ENCODE measurements at places on chromosomes 12 and 14.

- DNase-seq, result peak; percentile 28
These were observed 3.8 kb upstream of the KRT85 start for GRCh38 chr12:52370926-52371608.

DNA sequence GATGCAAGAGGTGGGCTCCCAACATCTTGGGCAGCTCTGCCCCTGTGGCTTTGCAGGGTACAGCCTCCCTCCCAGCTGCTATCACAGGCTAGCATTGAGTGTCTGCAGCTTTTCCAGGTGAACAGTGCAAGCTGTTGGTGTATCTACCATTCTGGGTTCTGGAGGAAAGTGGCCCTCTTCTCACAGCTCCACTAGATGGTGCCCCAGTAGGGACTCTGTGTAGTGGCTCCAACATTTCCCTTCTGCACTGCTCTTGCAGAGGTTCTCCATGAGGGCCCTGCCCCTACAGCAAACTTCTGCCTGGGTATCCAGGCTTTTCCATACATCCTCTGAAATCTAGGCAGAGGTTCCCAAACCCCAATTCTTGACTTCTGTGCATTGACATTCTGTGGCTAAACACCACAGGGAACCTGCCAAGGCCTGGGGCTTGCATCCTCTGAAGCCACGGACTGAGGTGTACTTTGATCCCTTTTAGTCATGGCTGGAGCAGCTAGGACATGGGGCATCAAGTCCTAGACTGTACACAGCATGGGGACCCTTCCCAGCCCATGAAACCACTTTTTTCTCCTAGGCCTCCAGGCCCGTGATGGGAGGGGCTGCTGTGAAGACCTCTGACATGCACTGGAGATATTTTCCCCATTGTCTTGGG is 24.0 kb upstream of the SLC38A1 start:
- DNase-seq, result no peak

GRCh38 chr12:57539-57938 is 9.0 kb upstream of the IQSEC3 start:
- DNase-seq, result no peak

- DNase-seq, result no peak
These were observed 480.7 kb upstream of the DCN start for GRCh38 chr12:91663310-91663709.

- no peak for DNase-seq
These were observed 795.5 kb downstream of the C12orf50 start for GRCh38 chr12:87233671-87234070.

- no peak for DNase-seq
These were observed 350.1 kb downstream of the NELL2 start for GRCh38 chr12:44525806-44526654.

DNA sequence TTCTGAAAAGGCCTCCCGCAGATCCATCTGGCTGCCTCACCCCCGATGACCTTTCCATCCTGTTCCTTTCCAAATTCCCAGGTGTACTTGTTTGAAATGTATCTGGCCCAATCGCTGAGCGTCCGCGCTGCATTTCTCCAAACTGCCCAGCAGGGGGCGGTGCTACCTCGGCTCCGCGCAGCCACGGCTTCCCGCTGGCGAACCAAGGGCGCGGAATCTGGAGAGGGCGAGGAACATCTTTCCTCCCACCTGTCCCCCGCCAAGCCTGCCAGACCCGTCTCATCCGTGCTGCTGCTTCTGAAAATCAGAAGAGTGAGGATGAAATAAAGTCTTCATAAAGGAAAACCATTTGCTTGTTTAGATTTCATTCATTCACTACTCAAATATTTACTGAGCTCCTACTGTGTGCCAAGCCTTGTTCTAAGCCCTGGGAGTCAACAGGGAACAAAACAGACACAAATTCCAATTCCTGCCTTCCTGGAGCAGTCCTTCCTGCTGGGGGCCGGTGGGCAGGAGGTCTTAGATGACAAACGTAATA is 16.8 kb upstream of the MYL2 start:
- no peak for DNase-seq

DNA sequence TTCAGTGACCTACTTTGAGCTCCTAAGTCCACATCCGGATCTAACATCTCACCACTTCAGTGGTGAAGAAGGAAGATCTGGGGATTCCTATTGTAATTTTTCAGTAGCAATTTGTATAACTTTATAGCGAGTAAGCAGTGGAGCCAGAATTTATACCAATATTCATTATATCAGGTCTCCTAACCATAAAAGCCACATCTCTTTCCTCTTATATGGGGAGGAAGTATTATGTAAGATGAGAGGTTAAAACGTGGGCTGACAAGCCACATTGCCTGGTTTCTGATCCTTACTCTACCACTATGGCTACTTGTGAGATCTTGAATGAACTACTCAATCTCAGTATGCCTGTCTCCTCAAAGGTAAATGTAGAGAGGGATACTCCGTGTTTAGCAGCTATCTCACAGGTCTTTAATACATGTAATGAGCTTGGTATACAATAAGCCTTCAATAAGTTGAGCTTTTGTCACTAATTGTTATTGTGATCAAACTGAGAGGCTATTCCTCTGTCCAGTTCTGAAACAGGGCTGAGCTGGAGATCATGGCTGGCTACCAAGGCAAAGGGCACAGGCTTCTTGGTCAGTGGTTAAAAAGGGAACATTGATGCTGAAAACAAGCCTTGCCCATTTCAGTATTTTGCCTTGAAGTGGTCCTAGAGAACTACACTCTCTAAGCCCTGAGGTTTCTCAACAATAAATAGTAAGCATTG is 3.3 kb upstream of the TMEM117 start:
- DNase-seq, result no peak

DNA sequence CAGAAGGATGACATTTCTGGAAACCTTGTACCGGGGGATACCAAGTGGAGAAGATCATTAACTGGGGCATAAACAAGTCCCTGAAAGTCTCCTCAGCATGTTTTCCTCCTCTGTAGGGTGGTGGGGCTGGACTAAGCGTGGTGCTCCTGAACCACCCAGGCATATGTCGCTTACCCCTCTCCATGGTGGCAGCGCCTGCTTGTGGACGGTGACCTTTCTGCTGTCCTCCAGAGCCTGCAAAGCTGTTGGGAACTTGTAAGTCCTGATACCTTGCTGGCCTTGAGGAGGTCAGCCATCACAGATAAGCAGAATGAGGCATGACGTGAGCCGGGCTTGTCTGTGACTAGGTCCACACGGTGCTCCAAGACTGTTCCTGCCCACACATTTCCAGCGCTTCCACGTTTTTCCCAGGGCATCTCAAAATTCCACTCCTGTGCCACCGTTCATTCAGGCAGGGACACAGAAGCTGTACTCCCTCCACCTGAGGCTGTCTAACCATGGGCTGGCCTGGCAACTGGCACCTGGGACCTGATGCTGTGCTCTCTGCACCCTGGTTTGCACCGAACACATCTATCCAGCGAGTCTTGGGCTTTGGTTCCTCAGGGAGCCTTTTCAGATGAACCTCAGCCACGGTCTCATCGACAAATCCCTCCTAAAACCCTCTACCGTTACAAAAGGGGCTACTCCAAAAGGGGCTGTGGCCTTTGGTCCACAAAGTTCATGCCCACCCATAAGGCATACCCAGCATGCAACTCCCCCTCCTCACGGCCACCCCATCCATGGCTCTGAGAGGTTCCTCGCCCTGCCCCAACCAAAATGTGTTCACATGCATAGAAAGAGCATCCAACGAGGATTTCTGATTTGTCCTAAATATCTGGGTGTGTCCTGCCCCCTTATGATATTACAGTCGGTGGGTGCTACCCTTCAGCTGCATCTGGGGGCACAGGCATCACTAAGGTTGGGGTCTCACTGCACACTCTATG is 199.6 kb upstream of the DIO3 start:
- DNase-seq, result no peak

- DNase-seq, result no peak
These were observed 113.1 kb upstream of the RASSF8 start for GRCh38 chr12:25845415-25845814.

- DNase-seq, result no peak
These were observed 107.9 kb downstream of the KCNC2 start for GRCh38 chr12:75101781-75102180.

GRCh38 chr12:124917841-124918621 is 3.6 kb upstream of the UBC start:
- no peak for DNase-seq

GRCh38 chr12:50991291-50991690 is 34.9 kb downstream of the SLC11A2 start:
- no peak for DNase-seq

GRCh38 chr12:76623931-76624330 is 64.4 kb upstream of the OSBPL8 start:
- DNase-seq, result peak; percentile 5

DNA sequence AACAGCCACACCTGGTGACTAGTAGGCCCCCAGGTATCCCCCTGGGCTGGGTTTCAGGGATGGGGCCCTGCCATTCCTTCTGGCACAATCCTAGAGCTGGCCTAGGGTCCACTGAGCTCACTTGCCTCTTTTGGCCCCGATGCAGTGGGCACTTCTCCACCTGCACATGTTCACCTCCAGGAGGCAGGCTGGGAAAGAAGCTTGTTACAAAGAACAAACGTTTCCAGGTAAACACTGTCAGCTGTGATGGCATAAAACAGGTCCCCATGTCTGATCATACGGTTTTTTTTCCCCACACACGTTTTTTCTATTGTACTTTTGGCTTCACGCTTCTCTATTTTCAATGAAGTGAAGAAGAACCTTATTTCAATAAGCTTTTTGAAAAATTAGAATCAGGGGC is 15.8 kb upstream of the HVCN1 start:
- no peak for DNase-seq

GRCh38 chr12:114213055-114213581 is 192.8 kb downstream of the TBX5 start:
- no peak for DNase-seq

- no peak for DNase-seq
These were observed 195.6 kb upstream of the PWP1 start for GRCh38 chr12:107490010-107490409.

GRCh38 chr14:50675597-50675996 is 7.5 kb upstream of the SAV1 start:
- DNase-seq, result no peak

DNA sequence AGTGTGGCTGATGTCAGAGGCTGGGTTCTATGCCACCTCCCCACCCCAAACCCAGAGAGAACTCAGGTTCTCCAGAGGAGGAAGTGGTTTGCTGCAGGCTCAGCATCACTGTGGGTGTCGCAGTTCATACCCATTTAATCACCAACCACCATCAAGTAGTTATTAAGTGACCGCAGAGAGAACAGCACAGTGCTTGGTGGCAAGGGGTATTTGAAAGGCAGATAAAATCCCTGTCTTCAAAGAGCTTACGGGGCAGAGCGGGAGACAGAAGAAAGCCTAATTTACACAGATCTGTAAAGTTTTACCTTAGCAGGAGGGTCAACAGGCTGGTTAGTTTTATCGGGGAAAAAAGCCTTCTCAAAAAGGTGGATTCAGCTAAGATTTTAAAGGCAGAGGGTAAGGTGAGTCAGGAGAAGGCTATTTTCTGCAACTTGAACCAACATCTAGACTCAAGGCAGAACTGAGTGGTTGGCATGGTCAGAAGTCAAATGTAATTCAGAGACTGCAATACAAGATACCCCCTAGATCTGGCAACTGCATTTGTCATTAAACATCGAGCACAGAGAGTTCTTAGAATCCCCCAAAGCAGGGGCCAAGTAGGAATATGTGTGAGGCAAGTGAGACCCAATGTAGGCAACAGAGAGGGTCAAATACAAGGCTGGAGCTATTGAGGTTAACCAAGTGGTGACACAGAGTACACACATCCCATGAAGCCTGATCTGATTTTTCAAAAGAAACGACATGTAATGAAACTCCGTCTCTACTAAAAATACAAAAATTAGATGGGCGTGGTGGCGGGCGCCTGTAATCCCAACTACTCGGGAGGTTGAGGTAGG is 13.2 kb downstream of the PXN start:
- no peak for DNase-seq

DNA sequence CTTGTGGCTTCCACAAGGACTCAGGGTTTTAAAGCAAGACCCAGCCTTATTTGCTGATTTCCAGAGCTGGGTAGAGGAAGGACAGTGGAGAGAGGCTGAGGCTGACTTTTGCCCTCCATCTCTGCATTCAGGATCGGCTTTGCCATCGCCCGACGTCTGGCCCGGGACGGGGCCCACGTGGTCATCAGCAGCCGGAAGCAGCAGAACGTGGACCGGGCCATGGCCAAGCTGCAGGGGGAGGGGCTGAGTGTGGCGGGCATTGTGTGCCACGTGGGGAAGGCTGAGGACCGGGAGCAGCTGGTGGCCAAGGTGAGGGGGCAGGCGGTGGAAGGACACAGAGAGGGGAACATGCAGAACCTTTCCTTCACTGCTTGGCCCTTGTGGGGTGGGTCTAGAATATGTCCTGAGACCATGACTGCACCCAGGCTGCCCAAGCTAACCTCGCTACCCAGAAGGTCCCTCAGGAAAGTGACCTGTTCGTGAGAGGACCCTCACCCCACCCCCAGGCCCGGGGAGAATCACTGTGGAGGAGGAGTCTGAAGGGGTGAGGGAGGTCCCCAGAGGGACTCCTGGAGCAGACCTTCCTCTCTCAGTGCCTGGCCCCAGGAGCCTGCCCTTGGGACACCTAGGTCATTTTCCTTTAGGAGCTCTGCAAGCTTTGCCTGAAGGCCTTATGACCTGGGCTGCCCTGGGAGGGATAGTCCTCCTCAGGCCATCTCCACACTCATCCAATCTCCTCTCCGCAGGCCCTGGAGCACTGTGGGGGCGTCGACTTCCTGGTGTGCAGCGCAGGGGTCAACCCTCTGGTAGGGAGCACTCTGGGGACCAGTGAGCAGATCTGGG is 3.1 kb downstream of the DHRS2 start:
- no peak for DNase-seq

- no peak for DNase-seq
These were observed 31.2 kb downstream of the CREBL2 start for GRCh38 chr12:12642916-12643315.

GRCh38 chr14:56002342-56002741 is 115.9 kb upstream of the PELI2 start:
- peak; percentile 32 for DNase-seq

GRCh38 chr12:575129-575502 is 88.1 kb downstream of the NINJ2 start:
- DNase-seq, result no peak

- no peak for DNase-seq
These were observed 31.2 kb downstream of the RFLNA start for GRCh38 chr12:124326104-124326503.

DNA sequence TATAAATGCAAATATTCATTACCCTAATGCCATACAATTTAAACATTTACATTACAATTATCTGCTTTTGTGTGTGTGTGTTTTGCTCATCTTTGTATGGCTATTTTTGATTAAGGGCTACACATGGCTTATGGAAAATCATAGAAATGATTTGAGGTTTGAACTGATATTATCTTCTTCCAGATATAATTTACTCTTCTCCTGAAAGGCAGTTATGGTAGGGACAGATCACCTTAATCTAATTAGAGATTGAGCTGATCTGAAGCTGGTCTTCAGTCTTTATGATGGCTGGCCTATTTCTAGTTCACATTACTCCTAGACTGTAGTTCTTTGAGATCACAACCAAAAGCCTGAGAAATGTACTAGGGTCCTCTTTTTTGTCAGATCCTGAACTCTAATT is 15.6 kb downstream of the ABHD12B start:
- no peak for DNase-seq

Data from kidney epithelial cell (primary cell).